ENCODE measurements at places on chromosomes 5 and 9. TPM values are rescaled to one million over a fixed set of nuclear protein-coding genes. Genes with fewer than 3 reads are reported as not detected.

The ZNF474 gene
- polyA plus RNA-seq: 0.88 TPM

GRCh38 chr5:110045158-110045557, 355.4 kb downstream of the MAN2A1 start:
- no peak for DNase-seq

The PCDHB12 gene
- 4.6 TPM for polyA plus RNA-seq

GRCh38 chr9:85053206-85053786, 383.8 kb downstream of the NTRK2 start:
- DNase-seq: no peak

- DNase-seq: no peak
These were observed 116.0 kb downstream of the UNC13B start for GRCh38 chr9:35277628-35278359.

DNA sequence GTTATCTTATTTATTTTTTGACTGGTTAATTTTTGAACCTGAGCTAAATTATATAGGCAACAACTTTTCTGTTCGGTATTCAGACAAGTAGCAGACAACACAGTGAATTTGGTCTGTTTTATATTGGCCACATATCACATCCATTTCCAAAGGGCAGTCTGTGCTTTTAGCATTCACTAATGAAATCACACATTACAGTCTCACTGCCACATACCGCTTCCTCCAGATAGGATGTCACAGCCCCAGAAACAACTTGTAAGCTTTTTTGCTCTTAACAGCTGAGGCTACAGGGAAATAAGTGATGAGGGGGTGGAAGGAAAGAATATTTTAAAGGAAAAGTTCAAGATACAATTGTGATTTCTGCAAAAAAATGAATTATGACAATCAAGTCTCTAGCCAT, 140.6 kb downstream of the PLCXD3 start:
- DNase-seq: no peak

The DPYSL3 gene
- polyA plus RNA-seq: 33.8 TPM

The FBXL7 gene
- 29.8 TPM for polyA plus RNA-seq

GRCh38 chr9:113658545-113658895, 195.0 kb downstream of the RGS3 start:
- no peak for DNase-seq

GRCh38 chr5:129977810-129978209, 73.5 kb downstream of the CHSY3 start:
- DNase-seq: no peak

Data from left kidney (tissue), 8 donors.